ENCODE measurements at places on chromosomes 7 and 10.

DNA sequence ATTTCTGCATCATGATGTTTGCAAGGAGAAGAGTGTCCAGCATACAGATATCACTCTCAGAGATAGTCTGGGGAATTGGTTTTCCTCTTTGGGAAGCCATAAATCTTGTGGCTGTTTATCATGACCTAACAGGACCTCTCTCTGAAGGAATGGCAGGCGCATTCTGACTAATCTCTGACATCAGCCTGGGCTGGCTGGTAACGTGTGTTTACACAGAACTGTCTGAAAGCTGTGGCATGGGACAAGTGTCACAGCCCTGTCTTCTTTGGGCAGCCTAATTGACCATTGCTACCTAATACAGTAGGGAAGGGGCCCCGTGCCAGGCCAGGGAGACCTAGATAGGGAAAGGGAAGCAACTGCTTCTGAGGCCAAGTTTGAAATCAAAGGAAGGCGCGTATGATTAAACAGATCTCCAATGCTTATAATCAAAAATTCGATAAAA, 73.9 kb upstream of the CABCOCO1 start:
- DNase-seq = no peak

DNA sequence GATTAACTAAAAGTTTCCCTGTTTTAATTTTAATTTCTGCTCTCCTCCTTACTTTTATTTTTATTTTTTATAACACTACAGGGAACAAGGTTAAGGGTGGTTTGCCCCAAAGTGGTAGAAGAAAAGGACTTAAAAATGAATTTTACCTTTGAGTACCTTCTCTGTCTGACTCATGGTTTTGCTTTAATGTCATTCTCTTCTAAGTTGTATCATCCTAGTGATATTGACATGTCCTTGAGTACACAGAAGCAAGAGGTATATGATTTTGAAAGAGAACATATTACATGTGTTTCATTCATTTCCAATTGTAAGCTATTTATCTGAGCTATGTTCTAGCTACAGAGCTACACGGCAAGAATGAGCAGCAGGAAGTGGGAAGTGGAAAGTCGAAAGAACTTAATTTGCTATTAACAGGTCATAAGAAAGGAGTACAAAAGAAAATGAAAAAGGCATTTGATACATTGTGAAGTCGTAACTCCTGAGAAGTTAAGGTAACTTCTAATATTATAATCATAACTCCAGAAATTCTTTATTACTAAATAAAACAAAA, 112.5 kb downstream of the SEMA3A start:
- DNase-seq = no peak

DNA sequence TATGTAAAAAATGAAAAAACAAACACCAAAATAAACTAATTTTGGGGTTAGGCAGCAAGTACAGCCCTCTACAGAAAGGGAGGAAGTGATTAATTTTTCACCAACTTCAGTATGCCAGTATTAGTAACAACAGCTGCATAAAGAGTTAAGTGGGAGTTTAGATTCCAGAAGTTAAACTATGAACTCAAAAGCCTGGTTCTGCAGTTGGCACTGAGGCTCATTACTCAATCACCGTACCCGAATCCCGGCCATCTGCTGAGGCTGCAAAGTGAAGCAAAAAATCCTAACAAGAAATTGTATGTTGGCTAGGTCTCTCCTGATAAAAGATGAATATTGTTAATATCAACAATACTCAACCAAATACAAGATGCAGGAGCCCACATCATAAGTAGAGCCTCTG, 4.0 kb downstream of the NUDT5 start:
- no peak for DNase-seq

- no peak for DNase-seq
Observed at GRCh38 chr7:31053986-31054385, 1.9 kb downstream of the ADCYAP1R1 start.

DNA sequence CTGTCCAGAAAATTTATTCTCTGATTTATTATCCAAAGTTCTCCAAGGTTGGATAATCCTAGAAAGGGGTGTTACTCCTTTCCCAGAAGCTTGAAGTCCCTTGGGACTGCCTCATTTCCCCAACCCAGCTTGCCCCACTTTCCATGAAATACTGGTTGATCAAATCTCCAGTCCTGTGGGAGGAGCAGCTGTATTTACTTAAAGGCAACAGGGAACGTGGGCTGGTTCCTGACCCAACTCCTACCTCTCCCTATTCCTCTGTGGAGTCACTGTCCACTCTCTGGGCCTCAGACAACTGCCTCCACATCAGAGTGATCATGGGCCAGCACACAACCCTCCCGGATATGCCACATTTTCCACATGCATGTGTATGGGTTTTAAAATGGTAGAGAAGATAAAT, 166.2 kb upstream of the PRR15 start:
- no peak for DNase-seq

GRCh38 chr7:154844955-154845354, 158.0 kb downstream of the PAXIP1 start:
- DNase-seq = no peak

GRCh38 chr10:89431977-89432376, 17.6 kb downstream of the IFIT5 start:
- DNase-seq = no peak
